ENCODE measurements at places on chromosomes 7 and 10.

DNA sequence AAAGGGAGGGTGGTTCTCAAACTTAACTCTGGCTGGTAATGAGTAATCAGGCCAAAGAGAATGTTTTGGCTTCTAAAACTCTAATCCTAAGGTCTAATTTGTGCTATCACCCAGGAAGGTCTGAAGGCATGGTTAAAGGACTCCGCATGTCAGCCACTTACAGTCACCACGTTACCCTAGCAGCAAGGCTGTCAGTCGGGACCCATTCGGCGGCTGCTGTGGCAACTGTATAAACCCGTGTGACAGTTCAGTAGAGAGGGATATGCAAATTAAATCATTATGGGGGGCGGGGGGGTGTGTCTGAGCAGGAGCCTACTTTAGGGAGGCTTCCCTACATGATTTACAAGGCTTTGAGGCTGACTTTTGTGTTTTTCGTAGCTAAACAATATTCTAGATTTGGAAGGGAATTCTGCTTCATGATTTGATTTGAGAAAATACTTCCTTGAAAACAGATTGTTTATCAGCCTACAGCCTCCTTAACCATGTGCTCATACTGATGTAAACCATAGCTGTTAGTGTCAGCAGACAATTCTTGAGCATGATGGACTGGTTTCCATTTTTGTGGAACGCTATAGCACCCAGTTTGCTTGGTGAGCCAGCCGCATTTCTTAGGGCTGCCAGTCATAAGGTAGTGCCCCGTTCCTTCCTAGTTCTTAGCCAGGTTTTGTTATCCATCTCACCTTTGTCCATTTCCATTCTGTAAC, 284.4 kb downstream of the USP6NL start:
- no peak for DNase-seq

GRCh38 chr10:7397049-7398035, 13.5 kb downstream of the SFMBT2 start:
- no peak for DNase-seq

- no peak for DNase-seq
These were observed 228.5 kb upstream of the COBL start for GRCh38 chr7:51545131-51545530.

- DNase-seq = no peak
These were observed 2.6 kb downstream of the ANKRD2 start for GRCh38 chr10:97575127-97575668.

- no peak for DNase-seq
These were observed 29.3 kb upstream of the CROT start for GRCh38 chr7:87316097-87316700.

GRCh38 chr7:44415510-44415909, 74.9 kb downstream of the NUDCD3 start:
- DNase-seq = no peak

GRCh38 chr7:24255139-24255538, 28.9 kb upstream of the NPY start:
- no peak for DNase-seq

- no peak for DNase-seq
These were observed 238.2 kb downstream of the DNAJB6 start for GRCh38 chr7:157574914-157575586.

DNA sequence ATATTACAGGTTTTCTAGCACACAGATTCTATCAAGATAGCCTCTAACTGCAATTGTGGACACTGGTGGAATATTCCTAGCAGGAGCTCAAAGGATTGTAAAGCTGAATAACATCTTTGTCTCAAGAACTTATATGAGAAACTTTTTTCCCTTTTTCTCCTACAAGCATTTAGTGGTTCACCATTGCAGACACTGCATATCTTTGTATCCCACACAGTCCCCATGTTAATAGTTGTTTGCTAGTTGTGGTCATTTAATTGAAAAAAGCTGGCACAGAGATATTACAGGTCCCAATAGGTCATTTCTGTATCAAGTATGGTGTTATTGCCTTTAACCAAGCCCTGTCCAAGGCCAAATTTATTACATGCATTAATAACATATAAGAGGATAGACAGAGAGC, 226.2 kb upstream of the TCF7L2 start:
- DNase-seq = no peak

DNA sequence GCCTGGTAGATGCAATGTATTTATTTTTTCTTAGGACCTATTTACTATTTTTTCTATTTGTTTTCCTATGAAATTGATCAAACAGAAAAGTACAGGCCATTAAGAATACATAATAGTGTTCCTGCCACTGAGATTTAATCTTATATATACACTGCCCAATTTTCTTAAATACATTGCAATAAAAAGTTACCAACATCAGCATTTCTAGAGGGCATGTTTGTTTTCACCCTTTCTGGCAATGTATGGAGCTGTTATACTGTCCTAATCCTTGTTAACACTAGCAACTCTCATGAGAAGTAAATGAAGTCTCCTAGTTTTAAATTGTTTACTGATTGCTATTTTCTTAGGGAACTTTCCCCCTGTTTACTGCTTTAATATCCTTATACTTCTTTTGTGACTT, 359.1 kb upstream of the SEMA3A start:
- DNase-seq = no peak

DNA sequence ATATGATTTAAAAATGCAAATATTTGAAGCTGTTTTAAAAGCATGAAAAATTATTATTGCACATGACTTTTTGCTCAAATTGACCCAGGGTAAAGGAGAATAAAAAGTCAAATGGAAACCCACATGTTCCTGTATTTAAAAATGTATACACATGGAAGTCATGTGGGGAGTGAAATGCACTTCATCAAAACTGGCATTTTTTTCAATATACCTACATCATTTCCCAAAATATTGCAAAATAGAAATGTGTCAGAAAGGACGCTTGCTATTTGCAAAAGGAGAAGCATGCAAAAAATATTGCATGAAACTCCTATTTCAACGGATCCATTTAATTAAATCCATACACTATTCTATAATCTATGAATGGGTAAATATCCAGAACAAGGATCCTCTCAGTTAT, 117.0 kb downstream of the POU6F2 start:
- DNase-seq = no peak

GRCh38 chr7:151125846-151126481, 39.7 kb downstream of the AGAP3 start:
- DNase-seq = no peak

- no peak for DNase-seq
These were observed 65.5 kb upstream of the GATA3 start for GRCh38 chr10:7988989-7989388.

DNA sequence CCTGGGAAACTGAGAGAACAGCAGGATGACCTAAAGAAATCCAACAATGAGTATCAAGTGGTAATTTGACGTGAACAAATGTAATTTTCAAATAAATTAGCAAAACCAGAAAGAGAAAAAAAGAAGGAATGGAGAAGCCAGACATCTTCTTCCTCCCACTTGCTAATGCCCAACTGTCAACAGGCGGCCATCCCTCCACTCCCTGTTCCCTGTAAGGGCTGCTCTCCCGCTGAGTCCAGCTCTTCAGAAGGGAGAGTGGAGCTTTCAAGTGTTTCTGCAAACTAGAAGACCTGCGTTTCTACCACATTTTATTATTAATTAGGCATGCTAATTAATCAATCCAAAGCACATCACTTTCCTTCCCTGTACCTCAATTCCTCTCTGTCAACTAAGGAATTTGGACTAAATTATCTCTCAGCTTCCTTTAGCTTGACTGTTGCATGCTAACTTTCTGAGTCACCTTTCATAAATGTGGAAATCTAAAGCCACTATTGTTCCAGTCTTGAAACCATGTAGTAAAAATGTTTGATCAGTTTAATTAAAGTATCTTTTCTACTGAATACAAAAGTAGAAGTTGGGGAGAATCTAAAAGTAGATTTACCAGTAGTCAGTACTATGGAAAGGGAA, 48.4 kb upstream of the CUL1 start:
- DNase-seq = no peak

- no peak for DNase-seq
These were observed 117.4 kb downstream of the JMJD1C start for GRCh38 chr10:63348245-63348850.

DNA sequence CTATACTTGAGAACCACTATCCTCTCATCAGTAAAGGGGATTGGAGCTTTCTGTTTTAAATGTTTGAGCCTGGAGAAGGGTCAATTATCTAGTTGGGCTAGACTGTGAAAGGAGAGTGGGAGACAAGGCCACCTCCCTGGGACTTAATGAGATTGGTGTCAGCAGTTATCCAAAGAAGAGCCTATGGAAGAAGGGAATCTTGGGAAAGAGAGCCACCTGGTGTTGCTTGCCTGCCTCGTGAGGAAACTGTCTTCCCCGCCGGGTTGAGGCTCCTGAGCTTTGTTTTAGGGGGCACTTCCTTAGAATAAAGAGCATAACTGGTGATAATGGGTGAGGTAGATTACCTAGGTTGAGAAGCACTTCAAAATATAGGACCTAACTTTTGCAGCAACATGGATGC, 32.0 kb upstream of the ABCB4 start:
- no peak for DNase-seq
